Ovary (tissue), 10 donors: ENCODE measurements at places on chromosomes 2 and 18. TPM values are rescaled to one million over a fixed set of nuclear protein-coding genes. Genes with fewer than 3 reads are reported as not detected.

Gene CSRNP3
- 13.9 TPM for total RNA-seq

Gene HRH4
- total RNA-seq: not detected

Gene NEB
- 0.18 TPM for total RNA-seq

Gene INHBB
- 4.3 TPM for total RNA-seq

Gene EPAS1
- 163 TPM for total RNA-seq

Gene GCFC2
- total RNA-seq: 23.7 TPM

Gene GAD1
- total RNA-seq: 0.36 TPM

Gene POTEC
- not detected for total RNA-seq

Gene DRC1
- total RNA-seq: 0.52 TPM

DNA sequence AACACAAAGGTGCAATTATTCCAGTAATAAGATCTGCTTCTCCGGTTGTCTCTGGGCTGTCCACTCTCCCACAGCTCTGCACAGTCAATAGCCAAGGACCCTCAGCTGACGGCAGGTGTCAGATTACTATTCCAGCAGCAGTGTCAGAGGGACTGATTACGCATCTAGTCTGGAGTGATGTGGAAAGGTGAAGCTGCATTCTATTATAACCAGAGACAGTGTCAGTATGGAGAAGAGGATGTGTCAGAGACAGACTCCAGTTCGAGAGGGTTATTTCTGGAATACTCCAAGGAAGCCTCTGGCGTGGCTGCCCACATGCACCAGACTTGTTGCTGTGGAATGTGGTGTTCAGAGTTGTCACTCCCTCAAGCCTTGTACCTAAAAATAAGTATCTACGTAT lies 163.6 kb upstream of the TMEM200C start:
- no peaks in the 10 kb centered on the region for H3K4me1 ChIP-seq
- H3K27ac ChIP-seq: no peak overlapping the region
- no peaks in the 10 kb centered on the region for H3K36me3 ChIP-seq
- DNase-seq: no peak
- no peak overlapping the region for H3K4me3 ChIP-seq

- DNase-seq: no peak
- H3K4me1 ChIP-seq: no peaks in the 10 kb centered on the region
- no peaks in the 10 kb centered on the region for H3K27me3 ChIP-seq
- H3K36me3 ChIP-seq: no peaks in the 10 kb centered on the region
Observed at GRCh38 chr2:46053564-46053963, 243.6 kb upstream of the EPAS1 start.

GRCh38 chr18:446941-447560 lies 53.5 kb downstream of the COLEC12 start:
- H3K36me3 ChIP-seq: no peaks in the 10 kb centered on the region
- no peak for DNase-seq
- no peaks in the 10 kb centered on the region for H3K4me1 ChIP-seq
- H3K27me3 ChIP-seq: no peaks in the 10 kb centered on the region
- H3K4me3 ChIP-seq: no peak overlapping the region
